ENCODE measurements at places on chromosomes 2 and 18.
A peak's percentile ranks its signal among the peaks of the same experiment; 100 is the strongest.

DNA sequence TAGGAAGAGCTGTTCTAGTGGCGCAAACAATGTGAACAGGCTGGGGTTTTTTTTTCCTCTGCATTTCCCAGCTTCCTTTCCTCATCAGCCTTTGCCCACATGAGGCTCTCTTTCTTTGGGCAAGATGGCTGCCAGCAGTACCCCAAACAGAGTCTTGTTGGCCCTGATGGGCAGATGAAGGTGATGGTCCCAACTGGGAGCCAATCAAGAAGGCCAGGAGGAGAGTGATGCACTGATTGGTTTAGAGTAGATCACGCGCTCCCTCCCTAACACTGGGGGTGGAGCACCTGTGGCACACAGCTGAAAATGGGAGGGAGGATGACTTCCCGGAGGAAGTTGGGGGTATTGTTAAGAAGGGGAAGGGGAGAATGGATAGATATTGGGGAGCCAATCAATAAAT is 96.3 kb upstream of the FZD7 start:
- no peak for DNase-seq

DNA sequence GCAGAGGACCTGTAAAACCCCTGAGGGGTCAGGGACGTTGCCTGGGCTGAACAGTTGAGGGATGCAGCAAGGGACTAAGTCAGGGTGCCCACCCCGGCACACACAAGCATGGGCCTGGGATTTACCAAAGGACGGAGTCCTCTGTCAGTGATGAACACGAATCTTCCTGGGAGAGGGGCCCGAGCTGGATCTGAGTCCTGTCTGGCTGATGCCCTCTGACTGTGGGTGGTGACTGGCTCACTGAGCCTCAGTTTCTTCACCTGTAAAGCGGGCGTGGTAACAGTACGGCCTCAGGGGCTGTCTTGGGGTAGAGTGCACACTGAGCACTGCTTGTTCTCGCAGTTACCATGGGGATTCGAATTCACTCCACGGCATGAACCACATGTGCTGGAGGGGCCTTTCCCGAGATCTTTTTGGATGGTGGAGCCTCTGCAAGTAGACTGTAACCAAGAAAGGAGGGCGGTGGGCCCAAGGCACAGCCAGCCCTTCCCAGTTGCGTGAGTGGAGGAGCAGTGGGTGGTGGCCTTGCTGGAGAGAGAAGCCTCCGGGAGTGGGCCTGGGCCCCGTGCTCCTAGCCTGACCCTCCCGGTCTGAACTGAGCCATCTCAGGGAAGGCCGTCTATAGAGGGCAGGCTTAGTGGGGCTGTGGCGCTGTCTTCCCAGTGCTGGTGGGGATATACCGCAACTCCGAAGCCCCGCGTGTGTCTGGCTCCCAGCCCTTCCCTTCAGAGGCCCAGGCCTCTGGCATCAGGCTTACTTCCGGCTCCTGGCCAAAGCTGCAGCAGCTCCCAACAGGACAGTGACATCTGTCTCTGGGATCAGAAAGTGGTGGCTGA is 130.8 kb upstream of the HS6ST1 start:
- no peak for DNase-seq

GRCh38 chr2:241359481-241360045 is 3.5 kb downstream of the FARP2 start:
- DNase-seq, result no peak

- DNase-seq, result no peak
These were observed 22.9 kb downstream of the SLC38A11 start for GRCh38 chr2:164932377-164932776.

DNA sequence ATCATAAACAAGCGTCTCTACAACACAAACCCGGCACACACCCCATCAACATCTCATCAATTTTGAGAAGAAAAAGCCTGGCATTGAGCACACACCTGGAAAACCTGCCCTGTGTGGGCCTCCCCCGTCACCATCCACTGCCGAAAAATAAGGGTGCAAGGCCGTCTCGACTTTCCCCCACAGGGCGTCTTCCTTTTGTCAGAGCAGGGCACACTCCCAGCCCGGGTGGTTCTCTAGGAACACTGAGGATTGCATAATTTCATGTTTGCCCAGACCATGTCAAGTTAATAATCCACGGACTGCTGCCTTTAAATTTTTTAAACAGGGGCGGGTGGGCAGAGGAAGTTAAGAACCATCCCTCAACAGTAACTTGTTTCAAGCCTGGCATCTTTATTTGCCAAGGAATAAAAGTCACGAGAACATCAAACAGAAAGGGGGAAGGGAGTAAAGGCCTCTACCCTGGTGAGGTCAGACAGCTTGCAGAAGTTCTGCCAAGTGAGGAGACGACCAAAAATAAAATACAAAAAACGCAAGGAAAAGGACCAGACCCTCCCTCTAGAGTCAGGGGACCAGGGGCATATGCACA is 2.1 kb downstream of the TFCP2L1 start:
- DNase-seq, result no peak

DNA sequence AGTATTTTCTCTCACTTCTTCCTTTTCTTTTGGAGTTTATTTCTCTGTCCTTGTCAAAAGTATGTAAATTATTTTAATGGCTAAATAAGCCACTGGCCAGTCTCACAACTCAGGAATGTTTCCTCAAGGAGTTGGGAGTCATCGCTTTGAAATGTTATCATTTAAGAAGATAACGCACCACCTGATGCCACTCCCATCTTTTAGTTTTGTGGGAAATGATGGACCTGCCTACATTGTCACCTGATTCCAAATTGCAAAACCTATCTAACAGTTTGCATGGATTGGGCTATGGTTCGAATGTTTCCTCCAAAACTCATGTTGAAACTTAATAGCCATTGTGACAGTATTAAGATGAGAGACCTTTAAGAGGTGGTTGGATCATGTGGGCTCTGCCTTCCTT is 32.4 kb upstream of the PPM1B start:
- DNase-seq, result no peak

GRCh38 chr2:134246154-134246874 is 7.6 kb upstream of the MGAT5 start:
- DNase-seq, result no peak

DNA sequence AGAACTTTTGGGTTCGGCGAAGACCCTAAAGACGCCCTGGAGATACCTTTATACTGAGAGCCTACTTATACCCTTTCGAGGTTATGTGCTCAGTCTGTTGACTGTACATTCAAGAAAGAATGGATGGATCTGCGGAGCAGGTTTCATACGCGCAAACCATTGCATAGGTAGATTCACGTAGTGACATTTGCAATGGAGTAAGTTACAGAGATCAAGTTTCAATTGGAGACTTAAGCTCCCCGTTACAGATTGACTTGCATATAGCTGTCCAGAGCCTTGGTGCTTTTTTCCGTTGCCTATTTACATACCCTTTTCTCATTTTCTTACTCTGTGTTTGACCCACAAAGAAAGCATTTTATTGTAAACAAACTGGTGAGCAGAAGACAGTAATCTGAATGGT is 923 bp downstream of the PSMD1 start:
- DNase-seq, result no peak

DNA sequence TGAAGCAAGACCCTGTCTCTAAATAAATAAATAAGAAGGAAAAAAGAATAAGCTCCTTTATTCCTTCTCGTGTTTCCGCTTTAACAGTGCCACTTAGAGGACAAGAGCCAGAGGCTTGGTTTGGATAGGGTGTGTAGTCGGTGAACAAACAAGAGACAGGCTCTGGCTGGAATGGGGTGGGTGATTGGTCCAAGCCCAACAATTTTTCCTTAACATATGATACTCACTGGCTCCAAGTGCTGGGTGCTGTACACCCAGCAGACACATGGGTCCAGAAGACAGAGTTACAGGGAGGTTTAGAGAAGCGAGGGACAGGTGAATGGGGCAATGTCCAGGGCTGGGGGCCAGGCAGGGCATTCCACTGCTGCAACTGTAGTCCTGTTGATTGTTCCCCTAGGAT is 77.8 kb downstream of the NCAPH start:
- DNase-seq, result no peak

DNA sequence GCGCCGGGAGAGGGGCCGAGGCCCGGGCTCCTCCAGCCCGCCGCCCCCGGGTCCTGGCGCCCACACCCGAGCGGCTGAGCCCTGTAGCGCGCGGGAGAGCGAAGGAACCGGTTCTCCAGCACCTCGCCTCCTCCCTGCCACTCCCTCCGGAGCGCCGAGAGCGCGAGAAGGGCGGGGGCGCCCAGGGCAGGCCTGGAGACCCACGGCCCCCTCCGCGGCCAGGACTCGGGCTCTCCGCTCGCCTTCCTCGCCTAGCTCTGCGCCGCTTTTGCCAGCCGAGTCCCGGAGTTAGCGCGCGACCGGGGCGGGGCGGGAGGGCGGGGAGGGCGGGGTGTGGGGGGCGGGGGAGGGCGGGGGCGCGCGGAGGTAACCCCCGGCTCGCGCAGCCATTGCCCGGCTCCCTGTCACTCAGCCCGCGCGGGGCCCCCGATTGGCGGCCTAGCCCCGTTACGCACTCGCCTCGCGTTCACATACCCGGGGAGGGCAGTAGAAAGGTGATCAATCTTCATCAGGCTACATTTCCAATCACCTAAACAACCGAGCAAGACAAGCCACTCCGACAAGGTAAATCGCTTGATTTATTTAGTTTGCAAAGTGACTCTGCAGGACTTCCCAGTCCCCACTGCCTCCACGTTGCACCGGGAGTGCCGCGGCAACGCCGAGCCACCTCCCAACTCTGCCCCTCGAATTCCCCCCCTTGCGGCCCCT is at the start of gene OTX1:
Gene OTX1 (plus strand): TSS at position 497 of the 708 bp plus-strand sequence. CDS start 2,161 bp downstream, outside the sequence.
- DNase-seq, result peak; percentile 35

GRCh38 chr2:123614596-123614995 is 410.5 kb upstream of the CNTNAP5 start:
- DNase-seq, result no peak

DNA sequence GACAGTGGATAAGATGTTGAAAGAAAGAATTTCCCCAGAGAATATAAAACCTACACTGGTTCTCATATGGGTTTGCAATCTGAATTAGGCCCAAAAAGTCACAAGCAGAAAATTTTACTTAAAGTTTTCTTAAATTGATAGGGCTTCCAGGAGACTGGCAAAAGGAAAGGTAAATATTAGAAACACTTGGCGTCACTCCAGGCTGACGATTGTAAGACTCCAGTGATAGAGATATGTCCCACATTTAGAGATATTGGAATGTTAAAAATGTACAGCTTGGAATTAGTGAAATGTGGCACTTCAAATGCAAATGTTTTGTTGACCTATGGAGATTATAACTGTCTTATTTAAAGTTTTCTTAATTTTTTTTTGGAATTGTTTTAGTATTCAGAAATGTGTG is 14.0 kb downstream of the YIPF4 start:
- no peak for DNase-seq

GRCh38 chr2:52074130-52074719 is 1042.3 kb upstream of the NRXN1 start:
- no peak for DNase-seq

DNA sequence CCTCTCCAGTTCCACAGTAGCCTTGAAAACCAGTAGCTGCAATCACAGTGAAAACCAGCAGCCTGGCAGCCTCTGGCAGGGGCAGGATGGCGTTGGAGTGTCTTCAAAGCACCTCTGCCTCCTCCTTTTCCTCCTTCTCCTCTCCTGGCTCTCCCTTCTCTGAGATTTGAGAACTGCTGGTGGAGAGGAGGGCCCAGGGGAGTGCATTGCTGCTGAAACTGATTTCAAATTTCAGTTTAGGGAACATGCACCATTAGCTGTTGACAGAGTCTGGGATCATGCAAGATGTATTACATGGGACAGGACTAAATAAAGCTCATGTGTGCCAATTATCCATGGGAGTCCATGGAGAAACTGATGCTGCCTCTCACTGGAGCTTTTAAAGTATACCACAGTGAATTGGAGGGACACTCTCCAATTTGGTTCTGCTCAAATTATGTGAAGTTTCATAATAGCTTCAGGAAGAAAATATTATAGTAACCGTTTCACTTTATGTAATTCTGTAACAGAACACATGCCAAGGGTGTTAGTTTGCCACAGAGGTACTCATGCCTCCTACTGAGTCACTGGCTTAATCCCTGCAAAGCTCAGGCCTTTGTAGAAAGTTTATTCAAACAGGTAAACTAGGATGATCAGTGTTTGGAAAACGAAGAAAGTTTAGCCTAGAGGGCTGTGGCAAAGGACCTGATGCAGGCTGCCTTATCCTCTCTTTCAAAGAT is 146.1 kb downstream of the PRPF40A start:
- no peak for DNase-seq

DNA sequence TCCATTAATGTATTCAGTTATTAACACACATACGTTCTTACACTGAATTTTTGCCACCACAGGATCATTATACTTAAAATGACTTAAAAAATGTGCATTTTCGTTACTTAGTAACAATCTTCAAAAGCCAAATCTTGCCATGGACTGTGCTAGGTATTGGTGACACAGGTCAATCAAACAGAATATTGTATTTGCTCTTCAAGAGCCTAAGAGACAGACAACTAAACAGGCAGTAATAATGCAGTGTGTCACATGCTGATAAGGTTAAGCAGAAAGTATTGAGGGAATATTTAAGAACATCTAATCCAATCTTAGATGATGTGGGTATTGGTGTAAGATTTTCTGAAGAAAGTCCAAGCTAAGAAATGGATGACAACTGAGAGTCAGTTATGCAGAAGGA is 56.9 kb downstream of the FBXO11 start:
- no peak for DNase-seq

GRCh38 chr18:9609190-9609589 is 5.2 kb downstream of the PPP4R1 start:
- no peak for DNase-seq

DNA sequence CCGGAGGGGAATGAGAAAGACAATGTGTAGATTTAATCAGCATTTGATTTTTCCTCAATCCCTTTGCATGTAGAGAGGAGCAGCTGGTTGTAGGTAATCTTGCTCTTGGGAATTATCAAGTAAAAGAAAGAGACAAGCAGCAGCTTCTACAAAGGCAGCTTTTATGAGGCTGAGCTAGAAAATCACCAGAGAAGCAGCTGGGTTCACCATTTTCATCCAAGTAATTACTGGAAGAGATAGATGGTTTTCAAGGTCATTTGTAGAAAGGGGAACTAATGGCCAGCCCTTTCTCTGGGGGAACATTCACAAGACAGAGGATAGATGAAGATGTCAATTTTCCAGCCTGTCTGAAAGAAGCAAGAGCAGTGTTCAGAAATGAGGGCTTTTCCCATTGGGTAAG is 113.0 kb downstream of the RND3 start:
- no peak for DNase-seq

- DNase-seq, result no peak
These were observed 46.2 kb upstream of the CAB39 start for GRCh38 chr2:230666446-230666845.

- no peak for DNase-seq
These were observed 38.0 kb downstream of the MFSD6 start for GRCh38 chr2:190446193-190446592.
